A673 (cell line): ENCODE measurements at places on chromosomes 6 and 20.
A peak's percentile ranks its signal among the peaks of the same experiment; 100 is the strongest.

DNA sequence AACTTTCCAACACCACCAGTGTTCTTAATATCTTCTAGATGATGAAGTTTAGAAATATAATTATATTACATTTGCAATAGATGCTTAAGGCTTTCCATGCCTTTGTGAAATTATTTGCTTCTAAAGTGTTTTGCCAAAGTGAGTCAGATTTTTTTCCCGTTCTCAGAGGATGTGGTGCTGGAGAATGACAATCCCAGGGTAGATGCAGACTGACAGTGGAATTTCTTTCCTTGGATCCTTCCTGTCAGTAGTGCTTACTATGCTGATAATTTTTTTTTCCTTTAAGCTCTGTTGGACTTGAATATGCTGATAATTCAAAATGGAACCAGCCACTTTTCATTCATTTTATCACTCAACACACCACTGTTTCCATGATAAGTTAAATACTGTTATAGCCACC is 59.9 kb upstream of the SOX4 start:
- DNase-seq, result no peak

DNA sequence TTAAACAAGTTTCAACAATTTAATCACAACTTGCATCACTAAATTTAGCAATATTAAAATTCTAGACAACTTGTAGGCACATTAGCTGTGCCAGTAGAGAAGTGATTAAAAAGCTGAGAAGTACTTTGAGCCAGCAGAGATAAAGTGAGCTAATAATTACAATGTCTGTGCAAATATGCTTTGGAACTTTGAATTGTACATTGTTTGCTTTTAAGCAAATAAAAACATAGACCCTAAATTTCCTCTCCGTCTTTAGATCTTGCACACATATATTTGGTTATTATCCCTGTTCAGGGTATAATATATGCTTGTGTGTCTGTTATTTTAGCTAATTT is 44.2 kb upstream of the DEFB112 start:
- DNase-seq, result no peak

DNA sequence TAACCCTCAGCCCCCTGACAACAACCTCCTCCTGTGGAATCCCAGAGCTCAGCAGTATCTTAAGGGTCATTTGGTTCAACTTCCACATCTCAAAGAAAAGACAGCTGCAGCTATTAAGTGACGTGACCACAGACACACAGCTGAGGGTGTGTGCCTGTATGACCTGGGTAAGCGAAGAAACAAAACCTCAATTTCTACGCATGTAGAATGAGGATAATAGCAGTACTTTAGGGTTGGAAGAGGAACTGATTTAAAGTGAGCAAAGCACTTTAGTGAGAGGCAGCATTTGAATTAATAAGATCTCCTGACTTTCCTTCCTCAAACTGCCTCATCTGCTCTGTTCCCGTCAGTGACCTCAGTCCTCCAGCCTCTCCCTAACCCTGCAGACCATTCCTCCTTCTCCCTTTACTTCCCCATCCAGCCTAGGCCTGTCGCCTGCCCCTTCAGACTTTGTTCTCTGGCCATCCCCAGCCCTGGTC is 6.8 kb upstream of the ARMC2 start:
- DNase-seq, result no peak

GRCh38 chr20:11451793-11452291 is 465.9 kb upstream of the BTBD3 start:
- DNase-seq, result peak; percentile 64

- DNase-seq, result no peak
Measured at GRCh38 chr6:44006872-44007303, 120.4 kb downstream of the MRPL14 start.

DNA sequence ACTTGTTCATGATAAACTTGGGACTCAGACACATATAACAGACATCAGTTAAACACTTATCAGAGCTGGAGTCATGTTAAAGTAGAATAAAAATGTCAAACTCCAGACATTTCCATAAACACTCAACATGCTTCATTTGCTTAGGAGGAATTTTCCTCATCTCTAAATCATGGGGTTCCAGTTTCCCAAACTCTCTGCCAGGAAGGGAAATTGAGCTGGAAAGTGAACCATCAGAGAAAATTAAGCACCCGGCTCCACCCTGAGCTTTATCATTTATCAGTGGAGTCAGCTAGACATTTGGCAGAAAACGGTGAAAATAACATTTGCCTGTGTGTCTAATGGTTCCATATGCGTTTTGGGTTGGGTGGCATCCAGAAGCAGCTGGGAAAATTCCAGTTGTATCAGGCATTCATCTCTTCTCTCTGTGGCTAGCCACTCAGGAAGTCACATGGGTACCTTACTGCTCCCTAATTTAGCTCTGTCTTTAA is 25.3 kb upstream of the ZNFX1 start:
- no peak for DNase-seq

DNA sequence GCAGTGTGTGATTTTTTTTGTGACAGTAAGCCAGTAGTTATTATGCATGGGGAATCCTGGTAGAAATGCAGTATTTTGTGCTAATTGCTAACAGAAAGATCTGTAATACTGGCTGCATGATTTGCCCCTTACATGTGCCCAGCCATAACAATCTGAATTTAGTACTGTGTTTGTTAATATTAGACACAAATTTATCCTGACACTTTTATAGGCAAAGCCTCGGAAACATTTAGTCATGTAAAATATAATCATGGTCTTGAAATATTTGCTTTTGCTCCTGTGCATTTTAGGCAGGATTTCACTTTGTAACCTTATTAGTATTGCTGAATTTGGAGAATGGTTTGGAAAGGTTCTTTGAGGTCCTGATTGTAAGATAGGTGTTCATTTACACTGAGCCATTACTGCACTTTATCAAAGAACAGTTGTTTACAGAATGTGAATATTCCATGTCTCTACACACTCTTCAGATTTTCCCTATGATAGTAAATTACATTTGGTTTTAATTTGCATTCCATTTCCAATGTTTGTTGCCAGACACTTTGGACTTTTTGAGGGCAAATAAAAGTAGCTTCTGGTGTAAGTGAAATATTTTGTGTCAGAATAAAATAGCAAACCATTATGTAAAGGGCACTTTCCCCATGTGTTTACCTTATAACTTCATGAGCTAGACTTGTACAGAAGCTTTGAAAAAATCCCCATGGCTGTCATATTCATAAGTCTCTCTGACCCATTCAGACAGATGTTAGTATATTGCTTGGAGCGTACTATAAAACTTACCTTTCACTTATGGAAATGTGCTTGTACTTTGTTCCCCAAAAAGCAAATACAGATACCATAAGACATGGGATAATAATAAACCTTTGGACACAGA is 349.9 kb downstream of the ARHGAP18 start:
- DNase-seq, result no peak

GRCh38 chr6:166617359-166617758 is 9.7 kb downstream of the RPS6KA2 start:
- no peak for DNase-seq

DNA sequence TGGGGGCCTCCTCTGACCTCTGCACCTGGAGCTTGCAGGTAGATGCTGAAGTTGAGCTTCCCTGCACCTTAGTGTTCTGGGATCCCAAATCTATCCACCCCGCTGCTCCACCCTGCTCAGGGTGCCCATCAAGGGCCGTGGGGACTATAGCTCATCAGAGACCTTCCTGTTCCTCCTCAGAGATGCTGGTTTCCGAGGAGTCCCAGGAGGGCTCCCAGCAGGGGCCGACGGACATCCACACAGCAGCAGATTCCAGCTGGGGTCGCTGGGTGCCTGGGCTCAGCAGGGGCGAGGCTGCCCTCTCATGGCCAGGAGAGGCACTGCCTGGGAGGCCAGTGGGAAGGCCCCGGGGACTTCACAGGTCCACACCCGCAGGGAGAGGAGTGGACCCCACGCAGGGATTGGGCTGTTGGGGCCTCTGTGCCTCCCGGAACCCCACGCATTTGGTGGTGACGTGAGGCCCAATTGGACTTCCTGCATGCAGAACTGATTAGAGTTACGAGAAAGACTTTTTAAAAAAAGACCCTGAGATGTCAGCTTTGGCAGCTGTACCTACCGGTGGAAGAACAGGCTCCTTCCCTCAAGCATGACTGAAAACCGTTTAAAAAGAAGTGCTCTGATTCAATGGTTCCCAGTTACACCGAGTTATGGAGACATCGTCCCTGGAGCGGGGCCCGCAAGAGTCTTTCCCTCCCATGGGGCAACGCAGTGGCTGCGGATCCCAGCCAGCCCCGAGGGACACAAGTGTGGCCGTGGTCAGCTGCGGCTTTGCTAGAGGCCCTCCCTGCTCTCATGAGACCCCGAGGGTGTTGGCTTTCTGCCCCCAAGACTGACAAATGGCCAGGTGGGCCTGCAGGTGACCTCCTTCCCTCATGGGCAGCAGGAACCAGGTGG is 25.3 kb upstream of the SLCO4A1 start:
- DNase-seq, result peak; percentile 79

GRCh38 chr6:1678201-1678600 is 68.5 kb downstream of the FOXC1 start:
- no peak for DNase-seq

GRCh38 chr6:165082636-165083035 is 226.8 kb downstream of the C6orf118 start:
- DNase-seq, result no peak

DNA sequence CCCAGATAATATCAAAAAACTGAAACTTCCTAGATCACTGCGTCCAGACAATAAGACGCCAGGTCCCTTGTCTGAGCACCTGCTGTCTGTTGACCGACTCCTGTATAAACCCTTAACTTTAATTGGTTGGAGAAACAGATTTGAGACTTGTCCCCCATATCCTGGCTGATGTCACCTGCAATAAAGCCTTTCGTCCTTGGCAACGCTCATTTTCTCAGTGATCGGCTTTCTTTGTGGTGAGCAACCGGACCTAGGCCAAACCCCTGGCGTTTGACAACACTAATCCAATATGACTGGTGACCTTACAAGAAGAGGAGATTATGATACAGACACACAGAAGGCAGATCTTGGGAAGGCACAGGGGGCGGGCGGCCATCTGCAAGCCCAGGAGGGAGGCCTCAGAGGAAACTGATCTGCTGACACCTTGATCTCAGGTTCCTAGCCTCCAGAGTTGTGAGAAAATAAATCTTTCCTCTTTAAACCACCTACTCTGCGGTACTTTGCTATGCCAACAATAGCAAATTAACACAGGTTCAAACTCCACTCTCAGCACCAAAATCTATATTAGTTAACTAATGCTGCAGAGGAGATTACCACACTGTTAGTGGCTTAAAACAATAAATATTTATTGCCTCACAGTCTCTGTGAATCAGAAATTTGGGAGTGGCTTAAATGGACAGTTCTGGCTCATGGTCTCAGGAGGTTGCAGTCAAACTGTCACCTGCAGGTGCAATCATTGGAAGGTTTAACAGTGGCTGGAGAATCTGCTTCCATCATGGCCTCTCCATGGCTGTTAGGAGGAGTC is 178.7 kb downstream of the OTOR start:
- DNase-seq, result no peak

- DNase-seq, result no peak
Measured at GRCh38 chr6:10237298-10238038, 177.4 kb downstream of the TFAP2A start.

GRCh38 chr20:1872459-1873097 is 22.6 kb upstream of the SIRPA start:
- no peak for DNase-seq

DNA sequence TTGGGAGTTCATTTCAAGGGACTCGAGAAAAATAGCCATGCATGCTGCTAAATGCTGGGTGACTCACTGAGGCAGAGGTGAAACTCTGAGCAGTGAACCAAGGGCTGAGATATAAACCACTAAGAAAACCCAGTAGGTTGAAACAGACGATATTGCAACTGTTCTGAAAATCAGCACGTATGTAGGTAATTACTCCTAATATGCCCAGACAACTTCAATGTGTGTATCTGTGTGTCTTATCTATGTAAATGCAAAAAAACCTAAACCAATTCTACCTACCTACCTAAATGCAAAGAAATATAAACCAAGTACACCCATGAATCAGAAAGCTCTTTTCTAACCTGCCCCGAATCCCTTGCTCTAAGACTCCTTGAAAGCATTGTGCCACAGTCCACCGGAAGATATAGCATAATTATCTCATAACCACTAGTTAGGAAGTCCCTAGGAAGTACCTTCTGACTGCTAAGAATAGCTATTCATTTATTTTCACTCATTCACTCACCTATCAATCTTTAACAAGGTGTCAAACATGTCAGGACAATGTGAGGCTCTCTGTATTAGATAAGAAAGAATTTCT is 458.7 kb upstream of the RUNX2 start:
- no peak for DNase-seq

- DNase-seq, result no peak
Measured at GRCh38 chr6:20409427-20409971, 7.8 kb downstream of the E2F3 start.

DNA sequence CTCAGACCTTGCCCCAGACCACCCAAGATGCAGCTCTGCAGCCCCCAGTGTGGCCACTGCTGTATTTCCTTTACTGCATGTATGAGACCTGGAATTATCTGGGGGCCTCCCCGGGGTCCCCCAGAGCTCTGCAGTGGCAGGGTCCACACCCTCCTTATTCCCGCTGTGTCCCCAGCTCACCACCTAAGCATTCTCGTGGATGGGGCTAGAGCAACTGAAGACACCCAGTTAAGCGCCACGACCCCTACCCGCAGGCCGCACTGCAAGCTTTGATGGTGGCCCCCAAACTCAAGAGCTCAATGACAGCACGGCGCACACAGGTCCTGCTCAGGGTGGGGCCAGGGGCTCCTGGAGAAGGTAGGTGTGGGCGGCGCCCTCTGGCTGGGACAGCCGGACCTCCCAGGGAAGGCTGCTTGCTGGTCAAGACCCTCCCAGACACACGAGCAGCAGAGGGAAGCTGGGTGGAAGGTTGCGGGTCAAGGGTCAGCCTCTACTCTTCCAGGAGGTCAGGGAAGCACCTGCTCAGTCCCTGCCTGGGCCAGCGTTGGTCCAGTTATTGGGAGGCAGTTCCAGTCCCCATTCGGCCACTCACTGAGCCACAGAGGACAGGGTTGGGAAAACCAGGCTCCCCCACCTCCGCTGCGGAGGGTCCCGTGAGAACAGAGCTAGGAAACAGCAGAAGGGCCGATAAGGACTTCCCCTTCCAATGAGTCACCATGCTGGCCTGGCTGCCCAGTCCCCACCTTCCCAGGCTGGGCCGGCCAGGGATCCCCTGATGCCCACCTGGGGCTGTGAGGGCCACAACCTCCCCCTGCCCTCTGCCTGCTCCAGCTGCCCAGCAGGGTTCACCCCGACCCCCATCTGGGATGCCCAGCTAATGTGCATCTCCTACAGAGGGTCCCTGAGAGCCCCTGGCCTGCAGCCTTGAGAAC is 2.9 kb downstream of the LAMA5 start:
- DNase-seq, result no peak

GRCh38 chr6:17883665-17884497 is 103.6 kb downstream of the KIF13A start:
- no peak for DNase-seq

GRCh38 chr20:36499723-36500501 is 41.4 kb upstream of the MYL9 start:
- DNase-seq, result no peak

DNA sequence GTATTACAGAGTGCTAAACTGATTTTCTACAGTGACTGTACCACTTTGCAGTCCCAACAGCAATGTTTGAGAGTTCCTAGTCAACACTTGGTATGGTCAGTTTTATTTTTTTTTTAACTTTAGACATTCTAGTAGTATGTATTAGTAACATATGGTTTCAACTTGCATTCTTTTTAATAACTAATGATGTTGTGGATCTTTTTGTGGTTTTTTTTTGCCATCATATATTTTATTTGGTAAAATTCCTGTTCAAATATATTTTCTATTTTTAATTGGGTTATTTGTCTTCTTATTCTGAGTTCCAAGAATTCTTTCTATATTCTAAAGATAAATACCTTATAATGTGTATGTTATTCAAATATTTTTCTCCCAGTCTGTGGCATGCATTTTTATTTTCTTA is 189.4 kb upstream of the ECI2 start:
- DNase-seq, result no peak

GRCh38 chr20:61476956-61477355 is 224.9 kb downstream of the CDH4 start:
- DNase-seq, result no peak

GRCh38 chr6:111791415-111791814 is 81.8 kb downstream of the FYN start:
- DNase-seq, result no peak
